Ureter (tissue), 1 donor: ENCODE measurements at places on chromosomes 2 and 18. TPM values are rescaled to one million over a fixed set of nuclear protein-coding genes. Genes with fewer than 3 reads are reported as not detected.

The KIAA2012 gene
- total RNA-seq = not detected

DNA sequence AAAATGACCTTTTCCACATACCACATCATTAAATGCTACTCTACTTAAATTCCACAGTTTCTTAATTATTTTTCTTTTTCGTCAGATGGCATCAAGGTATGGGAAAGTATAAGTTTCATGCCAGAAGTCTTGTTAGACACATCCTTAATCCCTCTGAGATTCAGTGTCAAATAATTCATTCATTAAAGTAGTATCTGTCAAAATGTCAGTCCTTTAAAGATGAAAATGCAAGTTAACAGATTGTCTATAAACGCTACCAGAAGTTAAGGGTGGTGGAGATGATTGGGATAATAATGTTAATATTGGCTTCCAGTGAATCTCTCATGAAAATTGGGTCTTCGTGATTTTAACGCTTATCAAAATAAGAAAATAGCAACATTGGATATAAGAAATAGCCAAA, 504.2 kb upstream of the LINC00305 start:
- no peak for DNase-seq

DNA sequence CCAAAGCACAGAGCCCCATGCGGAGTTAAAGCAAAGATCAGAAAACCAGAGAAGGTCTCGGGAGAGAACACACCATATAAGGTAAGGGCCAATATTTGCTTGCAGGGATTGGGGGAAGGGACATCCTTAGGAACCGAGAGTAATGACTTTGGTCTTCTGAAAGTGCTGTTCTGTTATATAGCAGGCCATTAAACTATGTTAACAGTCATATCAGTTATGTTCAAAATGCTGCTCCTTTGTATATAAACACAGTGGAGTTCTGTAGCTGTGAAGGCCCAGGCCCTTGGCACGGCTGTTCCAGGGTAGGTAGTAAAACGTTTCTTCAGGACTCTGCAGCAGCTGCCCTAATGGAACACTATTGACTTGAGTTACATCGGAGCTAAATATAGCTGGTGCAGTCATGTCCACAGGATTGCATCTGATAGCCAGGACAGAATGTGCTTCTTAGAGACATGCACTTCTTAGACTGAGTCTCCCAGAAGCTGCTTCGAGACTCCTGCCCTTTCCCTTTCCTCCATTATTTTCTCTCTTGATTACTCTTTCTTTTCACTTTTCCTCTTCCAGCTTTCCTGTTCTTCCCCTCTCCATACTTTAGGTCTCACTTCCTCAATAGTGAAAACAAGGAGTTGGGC, 122.4 kb downstream of the SETBP1 start:
- DNase-seq = peak; percentile 77

The PRKAG3 gene
- total RNA-seq = not detected

GRCh38 chr2:16156411-16156810, 216.1 kb downstream of the MYCN start:
- no peak for DNase-seq

The ERFE gene
- 1.8 TPM for total RNA-seq

GRCh38 chr2:204354442-204354856, 190.8 kb upstream of the PARD3B start:
- DNase-seq = no peak

GRCh38 chr2:231223458-231223976, 25.1 kb downstream of the ARMC9 start:
- no peak for DNase-seq

DNA sequence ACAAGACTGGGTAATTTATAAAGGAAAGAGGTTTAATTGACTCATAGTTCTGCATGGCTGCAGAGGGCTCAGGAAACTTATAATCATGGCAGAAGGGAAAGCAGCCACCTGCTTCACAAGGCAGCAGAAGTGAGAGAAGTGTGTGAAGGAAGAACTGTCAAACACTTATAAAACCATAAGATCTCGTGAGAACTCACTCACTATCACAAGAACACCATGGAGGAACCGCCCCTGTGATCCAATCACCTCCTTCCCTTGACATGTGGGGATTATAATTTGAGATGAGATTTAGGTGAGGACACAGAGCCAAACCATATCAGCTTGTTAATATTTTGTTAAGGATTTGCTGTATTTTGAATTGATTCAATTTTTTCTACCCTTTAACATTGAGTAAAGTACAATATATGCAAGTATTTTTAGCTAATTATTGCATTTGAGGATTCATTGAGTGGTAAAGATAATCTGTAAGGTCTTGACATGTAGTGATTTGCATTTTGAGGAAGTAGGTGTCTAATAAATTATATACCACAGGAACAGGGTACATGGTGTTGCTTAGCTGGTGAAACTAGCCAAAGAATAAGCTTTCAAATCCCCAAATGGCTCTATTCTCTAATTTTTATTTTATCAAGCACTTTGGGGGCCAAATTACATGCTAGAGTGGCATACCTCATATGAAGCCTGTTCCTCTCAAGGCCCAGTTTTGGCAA, 3.9 kb upstream of the C2orf69 start:
- DNase-seq = no peak

- no peak for DNase-seq
Measured at GRCh38 chr2:2898744-2899143, 478.9 kb downstream of the EIPR1 start.
